ENCODE measurements at places on chromosomes 13 and 19.
A peak's percentile ranks its signal among the peaks of the same experiment; 100 is the strongest.

DNA sequence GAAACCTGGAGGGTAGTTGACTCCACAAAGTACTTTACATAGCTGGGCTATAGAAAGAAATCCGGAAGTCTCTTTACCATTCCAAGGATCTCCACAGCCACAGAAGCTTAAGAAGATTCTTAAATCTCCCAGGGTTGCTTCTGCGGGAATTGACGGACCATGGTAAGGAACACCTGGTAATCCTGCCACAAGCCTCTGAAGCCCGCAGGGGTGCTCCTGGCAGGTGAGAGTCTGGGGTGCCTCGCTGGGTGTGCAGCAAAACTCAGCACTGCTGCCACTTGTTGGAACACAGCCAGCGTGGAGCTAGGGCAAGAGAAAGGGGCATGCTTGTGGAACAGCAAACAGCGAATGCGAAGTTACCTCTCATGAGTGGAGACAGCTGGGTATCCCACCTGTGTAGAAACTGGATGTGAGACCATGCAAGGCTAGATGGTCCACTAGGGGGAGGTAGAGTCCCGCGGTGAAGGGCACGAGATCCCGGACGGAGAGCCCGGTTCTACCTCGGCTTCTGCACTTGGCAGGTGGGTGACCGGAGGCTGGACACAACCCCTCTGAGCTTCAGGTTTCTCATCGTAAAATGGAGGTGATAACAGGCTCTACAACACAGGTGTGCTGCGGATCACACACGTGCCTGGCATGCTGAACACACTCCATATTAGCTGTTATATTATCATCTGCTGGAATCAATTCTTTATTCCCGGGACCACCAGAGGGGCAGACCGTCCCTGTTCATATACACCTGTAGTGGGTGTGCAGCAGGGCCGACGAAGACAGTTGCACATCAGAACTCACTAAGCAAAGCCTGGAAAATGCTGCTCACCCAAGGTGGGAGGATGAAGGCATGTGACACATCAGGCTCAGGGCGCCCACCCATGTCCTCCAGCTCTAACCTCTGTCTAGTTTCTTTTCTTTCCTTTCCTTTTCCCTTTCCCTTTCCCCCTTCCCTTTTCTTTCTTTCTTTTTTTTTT lies 24.1 kb upstream of the UBAC2 start:
- peak; percentile 23 for DNase-seq

- no peak for DNase-seq
These were observed 7.2 kb upstream of the BCL3 start for GRCh38 chr19:44741258-44741731.

DNA sequence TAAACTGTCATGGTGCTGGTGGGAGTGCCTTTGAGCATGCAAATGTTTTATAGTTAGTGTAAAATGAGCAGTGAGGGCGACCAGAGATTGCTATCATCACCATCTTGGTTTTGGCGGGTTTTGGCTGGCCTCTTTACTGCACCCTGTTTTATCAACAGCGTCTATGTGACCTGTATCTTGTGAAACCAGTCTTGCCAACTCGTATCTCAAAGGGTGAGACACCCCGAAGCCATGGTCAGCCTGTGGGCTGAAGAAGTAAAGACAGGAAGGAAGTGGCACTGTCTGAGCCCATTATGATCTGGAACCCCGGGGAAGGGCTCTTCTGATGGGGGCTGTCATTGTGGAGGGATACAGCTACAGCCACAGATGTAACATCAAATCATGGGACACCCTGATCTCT lies 81.5 kb upstream of the FAM216B start:
- no peak for DNase-seq

- DNase-seq, result no peak
These were observed 2539.0 kb upstream of the PCDH20 start for GRCh38 chr13:63954683-63955082.

GRCh38 chr13:30916991-30917390 lies 10.9 kb downstream of the MEDAG start:
- no peak for DNase-seq

DNA sequence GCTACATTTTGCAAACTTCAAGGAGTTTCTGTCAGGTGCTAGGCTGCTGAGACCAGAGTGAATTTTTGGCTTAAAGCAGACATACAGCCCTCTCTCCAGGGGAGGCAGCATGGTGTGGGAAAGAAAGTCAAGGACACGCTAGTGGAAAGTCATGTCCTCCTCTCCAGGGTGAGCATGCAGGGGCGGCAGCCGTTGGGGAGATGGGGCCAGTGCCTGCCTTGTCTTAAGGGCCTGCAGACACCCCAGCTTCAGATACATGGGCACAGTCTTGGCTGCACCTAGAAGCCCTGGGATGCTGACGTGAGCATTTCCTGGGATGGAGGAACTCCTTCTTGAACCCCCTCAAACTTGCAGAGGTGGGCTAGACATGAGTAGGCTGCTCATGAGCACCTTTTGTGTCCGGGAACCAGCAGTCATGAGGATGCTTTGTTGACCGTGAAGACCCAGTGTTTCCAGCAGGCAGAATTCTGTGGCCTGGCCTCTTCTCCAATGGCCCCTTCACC lies 43.3 kb upstream of the PEPD start:
- DNase-seq, result no peak
